ENCODE measurements at places on chromosomes 1 and 21.
A peak's percentile ranks its signal among the peaks of the same experiment; 100 is the strongest.

- no peak for DNase-seq
Observed at GRCh38 chr1:166947398-166948043, 27.8 kb downstream of the ILDR2 start.

DNA sequence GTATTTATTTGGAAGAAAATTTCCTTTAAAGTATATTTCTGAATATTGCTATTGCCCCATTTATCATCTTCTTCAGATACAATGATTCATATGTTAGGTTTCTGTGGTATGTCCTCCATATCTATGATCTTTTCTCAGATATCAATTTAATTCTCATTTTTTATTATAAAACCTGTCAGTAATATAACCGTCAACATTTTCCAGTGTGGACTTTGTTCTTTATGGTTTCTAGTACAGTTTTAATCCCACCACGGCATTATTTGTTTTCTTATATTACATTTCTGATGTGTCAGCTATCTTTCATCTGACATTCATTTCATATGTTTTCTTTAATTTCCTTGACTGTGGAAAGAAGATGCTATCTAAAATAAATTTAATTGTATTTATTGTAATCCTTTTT is 97.9 kb downstream of the PLPPR5 start:
- DNase-seq, result no peak

- DNase-seq, result no peak
Observed at GRCh38 chr1:214360525-214361164, 79.7 kb downstream of the SMYD2 start.

DNA sequence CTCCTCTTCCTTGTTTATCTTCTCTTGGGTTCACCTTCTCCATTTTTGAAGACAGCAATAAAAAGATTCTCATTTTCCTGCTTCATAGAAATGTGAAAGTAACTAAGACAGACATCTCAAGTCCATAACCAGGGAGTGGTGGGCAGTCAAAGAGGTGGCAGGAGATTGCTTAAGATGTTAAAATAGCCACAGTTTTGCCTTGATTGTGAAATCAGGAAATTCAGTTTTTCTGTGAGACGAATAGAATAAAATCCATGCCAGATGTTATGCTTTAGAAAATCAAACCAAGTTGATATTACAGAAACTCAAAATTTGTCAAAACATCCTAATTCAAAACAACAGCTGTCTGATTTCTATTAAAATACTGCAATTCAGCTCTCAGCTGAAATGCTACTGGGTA is 57.2 kb downstream of the TNN start:
- no peak for DNase-seq

GRCh38 chr1:200739702-200740570 is 1.2 kb downstream of the CAMSAP2 start:
- DNase-seq, result no peak

DNA sequence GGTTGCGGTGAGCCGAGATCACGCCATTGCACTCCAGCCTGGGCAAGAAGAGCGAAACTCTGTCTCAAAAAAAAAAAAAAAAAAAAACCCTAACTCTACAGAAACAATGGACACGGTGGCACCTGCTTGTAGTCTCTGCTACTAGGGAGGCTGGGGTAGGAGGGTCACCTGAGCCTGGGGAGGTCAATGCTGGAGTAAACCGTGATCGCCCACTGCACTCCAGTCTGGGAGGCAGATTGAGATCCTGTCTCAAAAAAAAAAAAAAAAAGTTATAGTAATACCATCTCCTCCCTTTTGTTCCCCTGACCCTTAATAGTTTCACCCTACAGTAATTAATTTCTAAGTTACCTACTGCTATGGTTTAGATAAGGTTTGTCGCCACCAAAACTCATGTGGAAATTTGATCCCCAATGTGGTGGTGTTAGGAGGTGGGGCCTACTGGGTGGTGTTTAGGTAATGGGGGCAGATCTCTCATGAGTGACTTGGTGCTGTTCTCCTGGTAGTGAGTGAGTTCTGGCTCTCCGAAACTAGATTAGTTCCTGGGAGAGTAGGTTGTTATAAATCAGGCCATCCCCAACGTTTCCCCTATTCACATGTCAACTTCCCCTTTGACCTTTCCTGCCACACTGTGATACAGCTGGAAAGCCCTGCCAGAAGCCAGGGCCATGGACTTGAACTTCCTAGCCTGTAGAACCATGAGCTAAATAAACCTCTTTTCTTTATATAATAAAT is 9.8 kb downstream of the FBXO42 start:
- no peak for DNase-seq

- no peak for DNase-seq
Observed at GRCh38 chr1:179082333-179082998, 596 bp downstream of the TOR3A start.

- peak; percentile 70 for DNase-seq
Observed at GRCh38 chr1:89987159-89987819, 7.6 kb upstream of the ZNF326 start.

DNA sequence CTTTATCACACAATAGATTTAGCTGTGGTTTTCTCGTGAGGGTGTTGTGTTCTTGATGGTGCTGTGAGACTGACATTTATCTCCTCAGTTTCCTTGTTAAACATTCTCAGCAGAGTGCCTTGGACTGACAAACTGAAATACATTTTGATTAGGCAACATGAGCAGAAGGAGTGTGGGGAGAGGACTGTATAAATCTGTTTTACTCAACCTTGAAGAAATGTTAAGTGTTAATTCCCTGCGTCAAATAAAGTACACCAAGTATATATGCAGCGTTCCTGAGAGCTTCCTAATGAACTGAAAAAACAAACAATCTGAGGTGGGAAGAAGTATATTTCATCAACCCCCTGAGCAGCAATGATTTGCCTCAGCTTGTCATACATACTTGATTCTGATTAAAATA is 540.3 kb upstream of the B3GALT2 start:
- no peak for DNase-seq

GRCh38 chr21:33109574-33110339 is 39.8 kb downstream of the OLIG1 start:
- no peak for DNase-seq

DNA sequence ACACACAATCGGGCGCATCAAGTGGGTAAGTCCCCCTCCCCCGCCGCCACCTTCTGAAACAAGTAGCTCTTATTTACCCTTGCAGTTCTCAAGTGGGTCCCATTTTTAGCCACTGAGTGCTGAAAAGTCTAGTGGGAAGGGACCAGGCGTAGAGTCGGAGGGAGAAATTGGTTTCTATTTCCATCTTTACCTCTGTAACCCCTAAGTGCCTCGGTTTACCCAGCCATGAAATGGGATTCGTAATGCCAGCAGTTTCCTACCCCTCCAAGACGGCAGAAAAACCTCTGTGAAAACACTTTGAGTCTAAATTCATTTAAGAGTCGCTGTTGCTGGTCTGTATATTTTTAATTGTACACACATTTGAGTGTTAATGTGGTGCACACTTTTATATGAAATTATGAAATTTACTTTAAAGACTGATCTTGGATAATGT is 928 bp downstream of the TLCD4 start:
- no peak for DNase-seq

DNA sequence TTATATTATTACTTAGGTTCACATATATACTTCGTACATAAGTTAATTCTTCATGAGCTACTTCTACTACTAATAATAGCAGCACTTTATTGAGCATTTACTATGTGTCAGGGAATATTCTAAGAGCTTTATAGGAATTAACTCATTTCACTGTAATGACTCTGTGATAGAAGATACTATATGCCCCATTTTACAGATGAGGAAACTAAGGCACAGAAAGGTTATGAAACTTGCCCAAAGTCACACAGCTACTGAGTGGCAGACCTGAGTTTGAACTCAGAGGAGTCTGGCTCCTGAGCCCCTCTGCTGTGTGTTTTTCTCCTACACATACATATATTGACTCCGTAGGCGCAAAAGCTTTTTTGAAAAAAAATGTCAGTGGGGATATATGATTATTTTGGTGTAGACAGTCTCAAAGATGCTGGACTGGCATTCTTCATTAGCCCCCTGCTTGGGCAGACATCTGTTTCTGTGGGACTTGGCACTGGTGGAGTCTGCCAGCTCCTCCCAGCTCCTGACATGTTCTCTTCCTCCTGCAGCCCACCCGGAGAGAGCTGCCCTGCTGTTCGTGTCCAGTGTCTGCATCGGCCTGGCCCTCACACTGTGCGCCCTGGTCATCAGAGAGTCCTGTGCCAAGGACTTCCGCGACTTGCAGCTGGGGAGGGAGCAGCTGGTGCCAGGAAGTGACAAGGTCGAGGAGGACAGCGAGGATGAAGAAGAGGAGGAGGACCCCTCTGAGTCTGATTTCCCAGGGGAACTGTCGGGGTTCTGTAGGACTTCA is 70.9 kb downstream of the TCP10L start:
- no peak for DNase-seq

- DNase-seq, result no peak
Observed at GRCh38 chr1:230792691-230793462, 45.7 kb downstream of the CAPN9 start.

DNA sequence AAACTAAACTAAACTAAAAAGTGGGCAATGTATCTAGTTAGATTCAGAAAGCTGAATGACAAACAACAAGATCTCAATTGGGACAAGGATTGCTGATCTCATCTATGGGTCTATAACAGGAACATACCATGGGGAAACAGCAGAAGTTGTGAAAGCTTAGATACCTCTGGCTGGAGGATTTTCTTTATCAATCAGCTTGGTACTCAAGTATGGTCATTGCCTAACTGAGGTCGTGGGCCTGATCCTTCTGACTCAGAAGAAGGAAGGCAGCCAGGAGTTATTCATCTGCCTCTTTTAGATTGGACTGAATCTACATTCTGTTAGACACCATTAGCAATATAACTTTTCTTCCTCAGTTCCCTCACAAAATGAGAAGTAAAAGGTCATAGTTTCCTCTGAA is 39.7 kb downstream of the DNTTIP2 start:
- peak; percentile 51 for DNase-seq

DNA sequence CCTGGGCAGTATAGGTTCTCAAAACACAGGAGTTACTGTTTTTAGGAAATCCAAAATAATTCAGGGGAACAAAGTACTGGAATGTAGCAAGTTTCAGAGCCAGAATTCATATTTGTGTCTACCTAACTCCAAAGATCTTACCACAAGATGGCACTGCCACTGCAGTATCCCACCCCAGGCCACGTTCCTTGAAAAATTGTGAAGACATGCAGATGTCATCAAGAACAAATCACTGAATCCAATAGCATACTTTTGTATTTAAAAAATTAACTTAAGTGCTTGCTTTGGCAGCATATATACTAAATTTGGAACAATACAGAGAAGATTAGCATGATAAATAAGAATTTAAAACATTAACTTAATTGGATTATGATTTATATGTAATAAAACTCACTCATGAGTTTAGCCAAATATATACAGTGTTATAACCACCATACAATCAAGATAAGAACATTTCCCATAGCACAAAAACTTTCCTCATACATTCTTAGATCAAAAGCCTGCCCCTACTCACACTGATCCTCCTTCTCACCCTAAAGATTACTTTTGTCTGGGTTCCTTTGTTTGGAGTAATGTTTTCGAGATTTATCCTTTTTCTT is 209.9 kb downstream of the FAF1 start:
- peak; percentile 18 for DNase-seq

- no peak for DNase-seq
Observed at GRCh38 chr1:39006726-39007645, 15.9 kb downstream of the AKIRIN1 start.
